ENCODE measurements at places on chromosomes 7 and 10. TPM values are rescaled to one million over a fixed set of nuclear protein-coding genes. Genes with fewer than 3 reads are reported as not detected.

GRCh38 chr7:70450731-70451130, 681.2 kb upstream of the GALNT17 start:
- H3K27ac ChIP-seq: no peak overlapping the region
- no peaks in the 10 kb centered on the region for H3K36me3 ChIP-seq
- no peak overlapping the region for H3K4me3 ChIP-seq
- no peak for DNase-seq

DNA sequence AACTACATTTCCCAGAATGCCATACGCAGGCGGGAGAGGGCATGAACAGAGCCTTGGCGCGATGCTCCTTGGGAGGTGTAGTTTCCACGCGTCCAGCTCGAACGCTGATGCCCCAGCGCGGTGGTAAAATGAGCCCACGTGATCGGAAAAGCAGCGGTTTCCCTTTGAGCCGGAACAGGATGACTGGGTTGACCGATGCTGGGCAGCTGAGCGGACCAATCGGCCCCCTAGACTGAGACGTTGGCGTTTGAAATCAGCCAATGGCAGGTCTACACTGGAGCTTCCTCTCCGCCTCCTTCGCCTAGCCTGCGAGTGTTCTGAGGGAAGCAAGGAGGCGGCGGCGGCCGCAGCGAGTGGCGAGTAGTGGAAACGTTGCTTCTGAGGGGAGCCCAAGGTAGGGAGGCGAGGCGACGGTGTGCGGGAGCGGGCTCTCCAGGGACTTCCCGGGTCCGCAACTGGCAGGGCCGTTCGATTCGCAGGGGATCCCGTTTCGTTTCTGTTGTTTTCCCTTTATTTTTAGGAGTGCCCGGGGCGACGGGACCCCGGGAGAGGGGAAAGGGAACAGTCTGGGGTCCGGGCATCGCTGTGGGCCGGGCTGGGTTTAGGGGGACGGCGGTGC, at the start of gene BUB3:
BUB3 (plus strand) TSS at position 311 of the 619 bp plus-strand sequence. CDS start 516 bp downstream, outside the sequence.
- H3K27me3 ChIP-seq: peaks cover 16% of the 10 kb centered on the region
- peaks cover 26% of the 10 kb centered on the region for H3K36me3 ChIP-seq
- H3K4me3 ChIP-seq: peak within 1 kb of the TSS; percentile 99
- peaks cover 60% of the 10 kb centered on the region for H3K4me1 ChIP-seq

DNA sequence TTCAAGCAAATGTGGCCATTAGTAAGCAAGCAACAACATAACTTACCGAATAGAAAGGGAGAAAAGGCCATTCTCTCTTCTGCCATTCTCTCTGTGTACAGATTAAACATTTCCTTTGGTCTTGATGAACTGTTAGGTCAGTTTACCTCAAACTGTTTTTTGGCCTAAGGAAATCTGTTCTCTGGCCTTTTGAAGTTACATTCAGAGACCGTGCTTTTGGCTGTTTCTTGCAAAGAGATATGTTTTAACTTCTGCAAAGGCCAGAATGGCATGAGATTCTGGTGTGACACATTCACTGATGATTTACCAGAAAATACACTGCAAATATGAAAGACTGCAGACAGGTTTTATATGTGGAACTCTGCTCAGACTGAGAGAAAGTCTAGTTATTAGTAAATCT, 22.2 kb downstream of the AHR start:
- H3K27me3 ChIP-seq: no peaks in the 10 kb centered on the region
- no peak for DNase-seq
- peaks cover 60% of the 10 kb centered on the region for H3K4me1 ChIP-seq
- peak overlapping the region; percentile 7 for H3K27ac ChIP-seq
- H3K36me3 ChIP-seq: no peaks in the 10 kb centered on the region
- H3K4me3 ChIP-seq: no peak overlapping the region

GRCh38 chr7:150829426-150829825, 22.9 kb upstream of the AOC1 start:
- no peak for DNase-seq
- no peaks in the 10 kb centered on the region for H3K4me1 ChIP-seq
- no peak overlapping the region for H3K4me3 ChIP-seq
- no peaks in the 10 kb centered on the region for H3K27me3 ChIP-seq
- H3K27ac ChIP-seq: no peak overlapping the region

DNA sequence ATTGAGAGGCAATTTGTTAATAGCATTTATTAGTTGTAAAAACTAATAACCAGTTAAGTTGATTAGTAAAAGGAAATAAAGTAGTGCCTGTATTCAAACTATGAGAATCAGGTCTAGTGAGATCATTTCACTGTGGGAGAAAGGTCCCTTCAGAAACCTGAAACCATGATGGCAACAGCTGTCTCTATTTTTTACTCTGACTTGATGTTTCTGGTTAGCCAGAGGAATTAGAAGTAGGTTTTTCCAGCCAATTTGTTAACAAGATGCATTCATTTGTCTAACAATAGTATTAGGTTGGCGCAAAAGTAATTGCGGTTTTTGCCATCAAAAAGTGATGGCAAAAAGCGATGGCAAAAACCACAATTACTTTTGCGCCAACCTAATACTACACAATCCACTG, 272.2 kb upstream of the YAE1 start:
- no peaks in the 10 kb centered on the region for H3K36me3 ChIP-seq
- H3K4me3 ChIP-seq: no peak overlapping the region
- no peak for DNase-seq
- no peaks in the 10 kb centered on the region for H3K4me1 ChIP-seq

GRCh38 chr7:20793248-20793647, 6.6 kb upstream of the SP8 start:
- peaks cover 12% of the 10 kb centered on the region for H3K4me1 ChIP-seq
- H3K36me3 ChIP-seq: no peaks in the 10 kb centered on the region
- H3K4me3 ChIP-seq: no peak overlapping the region
- H3K27me3 ChIP-seq: peaks cover 5% of the 10 kb centered on the region
- DNase-seq: no peak
- no peak overlapping the region for H3K27ac ChIP-seq

DNA sequence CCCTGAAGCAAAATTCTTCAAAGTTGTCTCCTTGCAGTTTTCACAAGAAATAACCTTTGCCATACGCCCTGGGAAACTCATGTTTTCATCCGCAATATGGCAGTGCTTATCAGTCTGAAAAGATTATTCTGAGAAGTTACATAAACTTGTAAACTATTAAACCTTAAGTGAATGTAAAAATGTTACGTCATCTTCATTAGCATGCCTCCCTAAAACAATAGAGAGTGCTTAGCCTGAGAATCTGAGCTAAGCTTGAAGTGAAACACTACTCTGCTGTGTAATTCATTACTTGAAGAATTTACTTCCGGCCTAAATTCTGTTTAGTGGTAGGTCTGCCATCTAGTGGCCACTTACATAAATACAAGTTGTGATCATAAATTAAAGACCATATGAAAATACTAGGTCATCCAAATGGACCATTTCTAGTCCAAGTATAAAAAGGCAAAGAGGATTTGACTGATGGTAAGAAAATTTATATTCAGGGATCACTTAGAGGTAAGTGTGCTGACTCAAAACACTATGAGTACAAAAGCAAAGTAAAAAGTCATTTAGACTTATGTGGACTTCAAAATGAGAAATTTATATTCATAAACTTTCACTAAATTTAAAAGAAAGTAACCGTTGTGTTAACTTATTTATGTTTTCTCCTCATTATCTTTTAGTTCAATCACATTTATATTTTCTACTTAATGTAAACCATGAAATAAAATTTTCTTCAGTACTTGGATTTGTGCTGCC, 745.1 kb upstream of the LRRTM3 start:
- H3K27me3 ChIP-seq: no peaks in the 10 kb centered on the region
- DNase-seq: no peak
- no peak overlapping the region for H3K4me3 ChIP-seq
- no peak overlapping the region for H3K27ac ChIP-seq

DNA sequence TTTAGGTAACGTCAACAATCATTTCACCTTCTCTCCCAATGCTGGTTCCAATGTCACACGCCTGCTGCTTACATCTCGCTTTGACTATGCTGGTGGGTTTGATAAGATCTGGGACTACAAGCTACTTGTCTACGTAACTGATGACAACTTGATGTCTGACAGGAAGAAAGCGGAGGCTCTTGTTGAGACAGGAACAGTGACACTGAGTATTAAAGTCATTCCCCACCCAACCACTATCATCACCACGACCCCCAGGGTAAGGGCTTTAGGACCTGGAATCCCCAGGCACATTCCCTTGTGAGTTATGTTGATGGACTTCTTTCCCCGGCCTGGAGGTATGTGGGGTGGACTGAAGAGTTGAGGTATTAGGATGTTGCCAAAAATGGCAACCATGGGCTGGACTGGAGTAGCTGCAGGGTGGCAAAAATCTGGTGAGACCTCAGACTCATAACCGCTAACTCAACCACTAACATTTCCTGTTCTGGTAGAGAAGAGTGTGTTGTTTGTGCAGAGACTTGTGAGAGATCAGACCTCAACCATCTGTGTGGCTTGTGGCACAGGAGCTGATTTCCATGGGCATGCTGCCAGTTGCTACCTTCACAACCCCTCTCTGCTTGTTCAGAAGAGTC, 59.2 kb downstream of the CDHR3 start:
- no peak overlapping the region for H3K4me3 ChIP-seq
- DNase-seq: no peak
- no peak overlapping the region for H3K27ac ChIP-seq
- no peaks in the 10 kb centered on the region for H3K27me3 ChIP-seq

Gene SYT15
- total RNA-seq: 5.4 TPM

Gene TMEM26
- total RNA-seq: 0.25 TPM
